ENCODE measurements at places on chromosomes 6 and 20. TPM values are rescaled to one million over a fixed set of nuclear protein-coding genes. Genes with fewer than 3 reads are reported as not detected.

SPATA25 gene
- polyA plus RNA-seq, result 6.0 TPM

KCNQ2 gene
- polyA plus RNA-seq, result 5.5 TPM

OPRL1 gene
- polyA plus RNA-seq, result 1.1 TPM

DNA sequence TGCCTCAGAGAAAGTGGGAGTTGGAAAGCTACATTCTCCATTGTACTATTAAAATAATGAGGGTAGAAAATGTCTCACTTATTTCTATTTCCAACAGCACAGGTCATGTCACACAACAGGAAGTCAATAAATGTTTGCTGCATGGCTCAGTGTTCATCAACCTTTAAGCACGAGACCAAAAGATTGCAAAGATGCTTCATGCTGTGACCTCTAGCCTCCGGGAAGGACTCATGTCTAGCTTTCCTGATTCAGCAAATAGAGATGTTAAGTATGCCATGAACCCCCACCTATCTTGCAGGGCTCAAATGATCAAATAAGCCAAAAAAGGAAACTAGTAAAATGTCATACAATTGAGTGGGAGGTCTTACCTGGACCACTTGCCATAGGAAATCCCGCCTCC is 57.4 kb downstream of the NCOA6 start:
- DNase-seq, result no peak

- DNase-seq, result no peak
These were observed 12.6 kb upstream of the PIGU start for GRCh38 chr20:34689486-34689885.
